ENCODE measurements at places on chromosomes 7 and 10. TPM values are rescaled to one million over a fixed set of nuclear protein-coding genes. Genes with fewer than 3 reads are reported as not detected.

LLCFC1 gene
- total RNA-seq = not detected

FKBP6 gene
- not detected for total RNA-seq

NT5C2 gene
- total RNA-seq = 118 TPM

STMP1 gene
- total RNA-seq = 29.0 TPM

CNPY1 gene
- 0.79 TPM for total RNA-seq

TLX1 gene
- not detected for total RNA-seq

SLC16A12 gene
- 11.0 TPM for total RNA-seq

DNA sequence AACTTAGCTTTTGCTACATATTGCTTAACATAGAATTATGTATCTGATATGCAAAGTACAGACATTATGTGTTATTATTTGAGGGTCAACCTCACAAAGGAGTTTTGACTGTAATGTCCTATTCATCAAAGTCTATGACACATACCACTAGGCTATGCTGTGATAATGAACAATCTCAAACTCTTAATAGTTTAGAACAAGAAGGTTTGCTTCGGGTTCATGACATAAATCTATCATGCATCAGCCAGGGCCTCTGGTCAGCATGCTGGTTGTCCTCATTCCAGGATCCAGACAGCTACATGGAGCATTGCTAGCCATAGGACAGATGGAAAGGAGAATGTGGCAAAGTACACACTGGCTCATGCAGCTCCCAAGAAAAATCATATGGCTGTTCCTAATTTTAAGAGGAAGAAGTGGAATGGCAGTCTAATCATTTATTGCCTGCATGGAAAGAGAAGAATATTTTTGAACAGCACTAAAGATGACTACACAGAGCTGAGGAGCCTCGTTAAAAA is 332.1 kb downstream of the GPR158 start:
- H3K4me1 ChIP-seq = no peaks in the 10 kb centered on the region
- no peaks in the 10 kb centered on the region for H3K27me3 ChIP-seq
- H3K27ac ChIP-seq = no peak overlapping the region
- no peak for DNase-seq
- no peaks in the 10 kb centered on the region for H3K36me3 ChIP-seq

- no peak for DNase-seq
- H3K36me3 ChIP-seq = no peaks in the 10 kb centered on the region
- H3K4me3 ChIP-seq = no peak overlapping the region
- no peak overlapping the region for H3K27ac ChIP-seq
Measured at GRCh38 chr7:134374291-134374690, 57.6 kb upstream of the SLC35B4 start.

DNA sequence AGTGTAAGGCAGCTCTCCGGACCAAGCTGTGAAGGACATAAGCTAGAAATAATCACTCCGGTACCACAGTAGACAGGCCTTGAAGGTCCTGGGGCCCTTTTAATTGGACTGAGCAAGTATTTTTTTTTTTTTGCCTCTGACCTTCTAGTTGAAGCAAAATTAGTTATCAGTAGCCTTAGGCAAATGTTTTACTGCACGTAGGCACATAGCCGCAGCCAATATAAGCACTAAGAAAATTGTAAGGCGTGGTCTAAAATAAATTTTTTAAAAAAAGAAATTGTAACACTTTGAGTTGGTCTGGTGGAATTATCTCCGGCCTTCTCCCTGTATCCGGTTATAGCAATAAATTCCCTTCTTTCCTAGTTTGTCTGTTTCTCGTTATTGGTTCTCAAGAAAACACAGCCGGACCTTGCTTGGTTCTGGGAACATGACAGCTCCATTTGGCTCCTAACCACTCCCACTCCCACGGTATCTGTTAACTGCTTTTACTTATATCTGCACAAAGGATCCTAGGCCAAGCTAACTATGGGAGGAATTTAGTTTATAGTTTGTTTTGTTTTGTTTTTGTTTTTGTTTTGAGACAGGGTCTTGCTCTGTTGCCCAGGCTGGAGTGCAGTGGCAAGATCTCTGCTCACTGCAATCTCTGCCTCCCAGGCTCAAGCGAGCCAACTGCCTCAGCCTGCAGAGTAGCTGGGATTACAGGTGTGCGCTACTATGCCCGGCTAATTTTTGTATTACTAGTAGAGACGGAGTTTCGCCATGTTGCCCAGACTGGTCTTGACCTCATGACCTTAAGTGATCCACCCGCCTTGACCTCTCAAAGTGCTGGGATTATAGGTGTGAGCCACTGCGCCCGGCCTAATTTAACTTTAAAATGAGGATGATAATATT is 124.4 kb upstream of the KIF5B start:
- no peaks in the 10 kb centered on the region for H3K27me3 ChIP-seq
- H3K27ac ChIP-seq = no peak overlapping the region
- DNase-seq = no peak

DNA sequence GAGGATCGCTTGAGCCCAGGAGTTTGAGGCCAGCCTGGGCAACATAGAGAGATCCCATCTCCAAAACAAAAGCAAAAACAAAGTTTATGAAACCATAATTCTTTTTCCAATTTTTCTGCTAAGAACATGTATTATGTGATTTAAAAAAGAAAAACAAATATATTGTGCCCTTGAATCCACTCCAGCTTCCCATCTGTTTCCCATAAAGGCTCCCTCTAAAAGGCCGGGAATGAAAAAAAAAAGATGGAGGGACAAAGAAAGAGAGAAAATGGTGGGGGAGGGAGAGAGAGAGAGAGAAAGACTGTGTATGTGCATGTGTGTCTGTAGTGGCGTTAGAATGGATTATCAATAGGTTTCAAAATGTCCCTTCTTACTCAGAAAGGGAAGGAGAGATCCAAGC is 20.5 kb upstream of the GSDME start:
- H3K4me3 ChIP-seq = no peak overlapping the region
- no peaks in the 10 kb centered on the region for H3K4me1 ChIP-seq
- DNase-seq = no peak
- no peaks in the 10 kb centered on the region for H3K36me3 ChIP-seq
- no peaks in the 10 kb centered on the region for H3K27me3 ChIP-seq

DNA sequence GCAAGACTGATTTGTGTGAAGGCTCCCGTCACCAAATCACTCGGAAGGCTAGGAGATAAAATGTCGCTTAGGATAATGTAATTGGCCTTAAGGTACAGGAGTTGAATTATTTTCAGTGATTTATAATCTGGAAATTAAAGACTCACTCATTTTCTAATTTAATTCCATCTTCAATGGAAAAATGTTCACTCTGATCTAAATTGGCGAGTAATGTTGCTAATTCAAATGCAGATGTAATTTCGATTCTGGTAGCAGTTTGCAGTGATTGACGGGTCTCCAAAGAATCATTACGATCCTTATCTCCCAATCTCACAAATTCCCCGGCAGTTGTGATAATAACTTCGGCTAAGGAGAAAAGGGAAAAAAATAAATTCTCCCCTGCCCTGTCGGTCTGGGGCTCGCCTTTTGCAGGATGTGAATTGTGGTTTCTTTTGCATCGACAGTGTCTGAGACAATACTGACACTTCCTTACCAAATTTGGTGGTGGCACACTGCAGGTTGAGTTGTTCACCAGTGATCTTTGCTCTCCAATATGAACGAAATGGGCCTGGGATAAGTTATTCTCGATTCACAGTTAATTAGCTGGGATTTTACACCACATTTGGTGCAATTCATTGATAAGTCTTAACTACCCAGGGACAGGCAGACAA is 215.1 kb upstream of the GPR26 start:
- no peak for DNase-seq
- no peak overlapping the region for H3K4me3 ChIP-seq
- H3K27me3 ChIP-seq = peaks cover 5% of the 10 kb centered on the region

DNA sequence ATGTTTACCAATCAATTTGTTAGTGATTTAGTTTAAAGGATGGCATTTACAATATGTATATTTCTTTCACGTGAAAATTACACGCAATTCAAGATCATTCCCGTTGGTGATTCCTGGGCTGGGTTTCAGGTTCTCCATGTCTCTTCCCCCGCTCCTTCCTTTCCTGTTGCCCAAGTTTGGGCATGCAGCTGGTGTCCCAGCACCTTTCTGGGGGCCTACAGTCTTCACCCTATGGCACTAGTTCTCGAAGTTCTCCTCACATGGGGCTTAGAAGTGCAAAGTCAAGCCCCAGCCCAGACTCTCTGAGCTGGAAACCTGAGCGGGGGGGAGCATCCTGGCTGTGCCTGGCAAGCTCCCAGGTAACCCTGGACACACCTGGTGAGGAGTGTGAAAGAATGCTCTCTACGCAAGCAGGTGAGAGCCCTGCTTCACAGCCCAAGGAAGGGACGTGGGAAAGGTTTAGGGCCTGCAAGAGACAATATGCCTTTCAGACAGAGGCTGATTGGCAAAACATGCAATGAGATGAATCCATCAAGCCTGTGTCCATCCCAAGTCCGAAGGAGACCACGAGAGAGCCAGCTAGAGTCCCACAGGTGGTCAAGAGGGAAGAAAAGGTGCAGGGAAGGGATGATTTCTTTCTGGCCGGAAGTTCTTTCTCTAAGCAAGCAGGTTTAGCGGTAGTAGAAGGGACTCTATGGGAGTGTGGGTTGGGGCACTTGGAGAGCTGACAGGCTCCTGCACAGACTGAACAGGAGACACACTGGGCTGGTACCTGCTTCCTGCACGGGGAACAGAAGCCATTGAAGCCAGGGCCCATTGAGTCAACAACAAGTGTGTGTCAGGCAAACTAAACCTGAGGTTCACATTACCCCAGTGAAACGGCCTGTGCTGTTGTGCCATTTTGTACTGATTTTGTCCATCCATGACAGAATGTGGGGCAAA is 131.1 kb downstream of the ADARB2 start:
- no peaks in the 10 kb centered on the region for H3K36me3 ChIP-seq
- H3K4me1 ChIP-seq = peaks cover 27% of the 10 kb centered on the region
- H3K27ac ChIP-seq = no peak overlapping the region
- no peak for DNase-seq
- H3K27me3 ChIP-seq = no peaks in the 10 kb centered on the region

DNA sequence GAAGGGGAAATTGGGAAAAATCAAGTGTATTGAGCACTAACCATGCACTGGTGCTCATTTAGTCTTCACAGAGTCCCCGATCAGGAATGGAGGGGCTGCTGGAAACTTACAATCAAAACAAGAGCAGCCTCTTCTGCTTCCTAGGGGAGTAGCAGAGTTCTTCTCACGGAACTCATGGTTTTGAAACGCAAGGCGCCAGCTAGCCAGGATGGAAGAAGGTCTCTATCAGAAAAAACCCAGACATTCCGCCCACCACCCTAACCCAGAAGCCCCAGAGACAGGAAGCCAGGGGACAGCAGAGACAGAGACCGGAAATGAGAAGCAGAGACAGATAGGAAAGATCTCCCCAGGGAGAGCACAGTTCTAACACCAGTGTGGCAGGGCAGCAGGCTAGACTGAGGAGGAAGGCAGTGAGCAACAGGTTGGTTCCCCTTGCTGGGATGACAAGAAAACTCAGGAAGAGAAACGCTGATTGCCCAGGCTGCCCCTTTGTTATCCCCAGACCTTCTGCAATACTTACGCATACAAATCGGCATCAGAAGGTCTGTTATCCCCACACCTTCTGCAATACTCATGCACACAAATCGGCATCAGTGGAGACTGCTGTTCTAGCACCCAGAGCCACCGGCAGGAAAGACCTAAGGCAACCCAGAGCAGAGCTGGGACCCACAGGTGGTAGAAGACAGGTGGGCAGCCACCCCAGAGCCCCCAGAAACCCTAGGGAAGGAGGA is 99.2 kb downstream of the CPXM2 start:
- H3K4me3 ChIP-seq = no peak overlapping the region
- no peaks in the 10 kb centered on the region for H3K4me1 ChIP-seq

GRCh38 chr7:112603673-112604072 is 122.9 kb downstream of the LSMEM1 start:
- no peaks in the 10 kb centered on the region for H3K4me1 ChIP-seq
- no peak overlapping the region for H3K4me3 ChIP-seq
- H3K27me3 ChIP-seq = no peaks in the 10 kb centered on the region
- no peak overlapping the region for H3K27ac ChIP-seq

DNA sequence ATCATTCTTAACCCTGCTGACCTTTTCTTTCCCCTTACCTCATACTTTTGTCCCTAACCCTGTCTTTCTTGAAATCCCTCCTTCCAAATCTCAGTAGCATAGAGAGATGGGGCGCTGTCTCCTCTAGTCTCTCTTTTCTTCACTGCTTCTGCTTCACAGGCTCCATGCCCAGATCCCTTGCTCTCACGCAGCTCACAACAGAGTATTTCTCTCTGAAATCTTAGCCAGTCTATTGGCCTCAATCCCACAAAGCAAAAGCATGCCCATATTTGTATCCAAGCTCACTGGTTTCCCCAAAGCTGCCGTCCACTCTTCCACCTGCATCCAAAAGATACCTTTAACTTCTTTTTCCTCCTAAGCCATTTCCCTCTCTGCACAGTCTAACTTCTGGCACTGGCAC is 526.8 kb downstream of the PLXDC2 start:
- no peaks in the 10 kb centered on the region for H3K36me3 ChIP-seq
- DNase-seq = no peak
- no peaks in the 10 kb centered on the region for H3K4me1 ChIP-seq

GRCh38 chr10:132532749-132533560 is 4.6 kb upstream of the INPP5A start:
- no peak overlapping the region for H3K4me3 ChIP-seq
- H3K27me3 ChIP-seq = no peaks in the 10 kb centered on the region
- H3K4me1 ChIP-seq = peaks cover 31% of the 10 kb centered on the region
- H3K27ac ChIP-seq = no peak overlapping the region

GRCh38 chr10:113498997-113499396 is 53.9 kb upstream of the HABP2 start:
- H3K36me3 ChIP-seq = no peaks in the 10 kb centered on the region
- H3K4me3 ChIP-seq = no peak overlapping the region
- DNase-seq = no peak
- no peak overlapping the region for H3K27ac ChIP-seq
- peaks cover 14% of the 10 kb centered on the region for H3K4me1 ChIP-seq

DNA sequence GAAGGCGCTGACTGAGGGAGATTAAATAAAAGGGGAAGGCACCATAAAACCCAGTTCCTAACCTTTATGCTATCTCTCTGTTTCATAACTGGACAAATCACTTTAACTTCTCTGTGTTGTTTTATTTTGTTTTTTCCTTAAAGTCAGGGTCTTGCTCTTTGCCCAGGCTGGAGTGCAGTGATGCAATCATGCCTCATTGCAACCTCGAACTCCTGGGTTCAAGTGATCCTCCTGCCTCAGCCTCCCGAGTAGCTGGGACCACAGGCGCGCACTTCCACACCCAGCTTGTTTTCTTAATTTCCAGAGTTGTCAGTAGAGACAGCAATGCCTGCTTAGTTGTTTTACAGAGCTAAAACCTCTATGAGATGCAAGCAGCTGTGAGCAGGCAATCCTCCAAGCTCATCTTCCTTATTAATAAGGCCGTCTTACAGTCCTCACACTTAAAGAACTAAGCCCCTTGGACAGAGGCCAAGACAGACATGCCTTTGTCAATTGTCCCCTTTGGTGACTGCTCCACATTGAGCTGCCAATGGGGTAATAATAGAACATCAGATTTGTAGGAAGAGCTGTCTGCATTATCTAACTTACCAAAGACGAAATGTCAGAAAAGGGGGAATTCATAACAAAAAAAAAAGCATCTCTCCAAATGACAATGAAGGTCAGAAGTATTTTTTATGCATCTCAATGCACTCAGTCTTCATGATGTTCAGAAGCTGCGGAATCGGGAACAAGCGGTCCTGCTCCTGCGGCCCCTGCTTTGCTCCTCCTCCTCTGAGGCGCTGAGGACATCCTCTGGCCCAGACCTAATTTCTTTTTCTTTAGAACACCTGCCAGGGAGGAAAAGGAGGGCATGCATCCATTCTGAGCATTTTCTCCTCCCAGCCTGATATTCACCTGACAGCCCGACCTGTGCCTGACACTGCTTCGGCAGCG is 62.7 kb upstream of the RNF32 start:
- peak overlapping the region; percentile 34 for H3K27ac ChIP-seq
- peaks cover 15% of the 10 kb centered on the region for H3K4me1 ChIP-seq
- H3K36me3 ChIP-seq = no peaks in the 10 kb centered on the region
